SJSA1 (cell line): ENCODE measurements at places on chromosomes 13 and 19. TPM values are rescaled to one million over a fixed set of nuclear protein-coding genes. Genes with fewer than 3 reads are reported as not detected.

Gene KLK15
- total RNA-seq = not detected in 2 replicates

Gene SLITRK6
- 0.32 TPM in 1 of 2 replicates, not detected in the other for total RNA-seq

Gene VSTM1
- not detected in 2 replicates for total RNA-seq

Gene HMG20B
- 229 and 260 TPM in 2 replicates for total RNA-seq

Gene KIR3DL3
- not detected in 2 replicates for total RNA-seq

Gene SOX1
- total RNA-seq = not detected in 2 replicates

Gene CALR3
- total RNA-seq = not detected in 2 replicates

Gene SSC5D
- not detected in 2 replicates for total RNA-seq

Gene CEACAM20
- 0.08 TPM in 1 of 2 replicates, not detected in the other for total RNA-seq

Gene ASF1B
- 87.5 and 91.2 TPM in 2 replicates for total RNA-seq

Gene TRPC4
- 0.61 and 0.63 TPM in 2 replicates for total RNA-seq

Gene KLK1
- not detected in 2 replicates for total RNA-seq

Gene UBE2L5
- not detected in 2 replicates for total RNA-seq

Gene RAB20
- total RNA-seq = 19.3 and 24.3 TPM in 2 replicates

Gene ATP4B
- total RNA-seq = not detected in 2 replicates

Gene KLK14
- not detected in 2 replicates for total RNA-seq

Gene MAMSTR
- 0.16 TPM in 1 of 2 replicates, not detected in the other for total RNA-seq

Gene CYP2A13
- total RNA-seq = not detected in 2 replicates

Gene POU2F2
- 0.05 TPM in 1 of 2 replicates, not detected in the other for total RNA-seq

Gene MRPL34
- total RNA-seq = 35.1 and 69.4 TPM in 2 replicates

Gene CFAP97D2
- total RNA-seq = 0.08 TPM in 1 of 2 replicates, not detected in the other

Gene NRTN
- total RNA-seq = 17.6 and 32.9 TPM in 2 replicates

Gene MBD3L2
- total RNA-seq = not detected in 2 replicates

Gene CEACAM4
- total RNA-seq = not detected in 2 replicates

Gene IFNL2
- total RNA-seq = not detected in 2 replicates

Gene MAB21L1
- 2.6 and 3.7 TPM in 2 replicates for total RNA-seq

Gene GGN
- total RNA-seq = 0.47 and 0.71 TPM in 2 replicates

Gene CGB3
- total RNA-seq = not detected in 2 replicates

Gene CACNG7
- not detected in 2 replicates for total RNA-seq

Gene ZNF418
- total RNA-seq = 0.21 TPM in 1 of 2 replicates, not detected in the other

Gene TMEM59L
- total RNA-seq = not detected in 2 replicates

Gene GJB2
- not detected in 2 replicates for total RNA-seq

Gene FGF14
- not detected in 2 replicates for total RNA-seq

Gene PSG4
- not detected in 2 replicates for total RNA-seq

Gene GNA15
- total RNA-seq = 0.05 TPM in 1 of 2 replicates, not detected in the other

Gene NLRP7
- total RNA-seq = not detected in 2 replicates

Gene CCL25
- not detected in 2 replicates for total RNA-seq

Gene PDE4C
- total RNA-seq = not detected in 2 replicates

Gene RNF113B
- total RNA-seq = not detected in 2 replicates

Gene SIAH3
- total RNA-seq = 0.08 TPM in 1 of 2 replicates, not detected in the other

Gene PHF11
- 20.1 and 52.2 TPM in 2 replicates for total RNA-seq

Gene RXFP2
- 0.16 TPM in 1 of 2 replicates, not detected in the other for total RNA-seq

Gene PRKCG
- not detected in 2 replicates for total RNA-seq

Gene ZNF677
- total RNA-seq = 1.9 and 5.4 TPM in 2 replicates

Gene SELENOV
- not detected in 2 replicates for total RNA-seq

Gene ZNF628
- total RNA-seq = 1.1 and 4.1 TPM in 2 replicates

Gene B3GLCT
- total RNA-seq = 19.5 and 22.3 TPM in 2 replicates

Gene OR10H1
- not detected in 2 replicates for total RNA-seq

Gene DAND5
- 0.41 TPM in 1 of 2 replicates, not detected in the other for total RNA-seq

Gene LILRB2
- total RNA-seq = not detected in 2 replicates
